ENCODE measurements at places on chromosomes 2 and 18.

DNA sequence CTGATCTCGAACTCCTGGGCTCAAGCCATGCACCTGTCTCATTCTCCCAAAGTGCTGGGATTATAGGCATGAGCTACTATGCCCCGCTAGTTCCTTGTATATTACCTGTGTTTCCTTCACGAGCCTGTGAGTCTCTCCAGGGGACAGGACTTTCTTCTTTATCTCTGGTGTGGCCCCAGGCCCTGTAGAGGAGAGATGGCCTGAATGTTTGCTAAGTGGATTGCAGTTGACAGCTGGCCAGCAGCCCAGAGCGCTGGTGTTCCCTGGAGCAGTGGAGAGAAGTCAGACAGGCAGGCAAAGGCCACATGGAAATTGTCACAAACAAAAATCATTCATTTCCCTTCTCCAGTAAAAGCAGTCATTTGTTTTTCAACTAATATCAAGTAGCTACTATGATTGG lies 17.9 kb downstream of the LPIN1 start:
- DNase-seq, result no peak

DNA sequence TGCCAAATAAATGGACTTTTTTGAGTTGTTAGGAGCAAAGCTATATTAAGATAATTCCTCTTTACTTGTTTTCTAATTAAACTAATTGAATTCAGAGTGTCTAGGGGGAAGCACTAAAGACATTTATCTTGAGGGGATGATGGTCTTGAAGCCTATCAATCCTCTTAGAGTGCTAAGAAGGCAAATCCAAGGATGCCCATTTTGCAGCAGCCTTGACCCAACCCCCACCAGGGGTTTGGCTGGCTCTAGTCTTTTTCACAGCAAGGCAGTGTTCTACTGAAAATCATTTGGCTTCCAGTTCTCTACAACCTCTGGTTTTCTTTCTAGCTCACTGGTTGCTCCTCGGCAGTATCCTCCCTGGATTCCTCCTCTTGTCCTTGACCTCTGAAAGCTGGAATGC lies 6.5 kb upstream of the RAX start:
- no peak for DNase-seq

DNA sequence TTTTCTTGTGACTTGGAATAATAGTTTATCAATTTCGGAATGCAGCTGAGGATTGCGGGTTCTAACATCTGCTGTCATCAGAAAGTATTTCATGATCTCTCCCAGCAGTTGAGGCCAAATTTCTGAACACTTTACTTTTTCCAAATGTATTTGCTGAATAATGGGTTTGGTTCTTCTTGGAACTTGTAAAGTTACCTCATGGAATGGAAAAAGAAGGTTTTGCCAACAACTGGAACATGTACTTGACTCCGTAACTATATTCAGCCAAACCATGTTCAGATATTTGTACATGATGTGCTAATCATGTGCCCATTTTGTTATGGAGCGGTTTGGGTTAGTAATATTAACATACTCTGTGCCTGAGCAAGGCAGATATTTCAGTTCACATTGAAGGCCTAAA lies 119.6 kb downstream of the LCLAT1 start:
- no peak for DNase-seq

GRCh38 chr2:14387332-14387731 lies 245.2 kb upstream of the LRATD1 start:
- DNase-seq, result no peak

DNA sequence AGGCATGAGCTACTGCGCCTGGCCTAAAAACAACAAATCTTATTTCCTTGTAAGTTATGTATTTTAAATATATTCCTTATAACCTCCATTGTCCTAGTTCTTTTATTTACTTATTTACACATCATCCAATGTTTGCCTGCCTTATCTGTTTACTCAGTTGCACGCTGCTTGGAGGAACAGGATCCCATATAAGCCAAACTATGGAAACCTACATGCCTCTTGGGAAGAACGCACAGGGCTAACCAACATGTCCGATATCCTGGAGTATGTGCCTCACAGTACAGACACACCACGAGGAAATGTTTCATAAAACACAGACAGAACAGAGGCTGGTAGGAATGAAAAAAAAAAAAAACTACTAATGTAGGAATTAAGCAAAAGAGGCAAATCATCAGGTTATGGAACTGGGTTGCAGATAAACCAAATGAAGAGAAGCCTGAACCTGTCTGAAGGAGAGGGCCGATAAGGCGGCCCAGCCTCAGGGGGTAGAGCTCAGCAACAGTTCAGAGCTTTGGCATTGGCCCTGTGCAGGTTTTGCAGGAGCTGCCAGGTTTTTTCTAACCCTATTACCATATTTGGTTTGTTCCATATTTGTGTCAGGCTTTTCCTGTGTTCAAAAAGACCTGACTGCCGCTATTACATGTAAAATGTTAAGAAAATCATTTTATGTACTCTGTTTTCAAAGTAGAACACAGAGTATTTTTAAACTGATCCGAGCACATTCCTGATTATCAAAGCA lies 19.9 kb upstream of the SP3 start:
- no peak for DNase-seq

- no peak for DNase-seq
These were observed 23.9 kb downstream of the EFR3B start for GRCh38 chr2:25065768-25066167.

DNA sequence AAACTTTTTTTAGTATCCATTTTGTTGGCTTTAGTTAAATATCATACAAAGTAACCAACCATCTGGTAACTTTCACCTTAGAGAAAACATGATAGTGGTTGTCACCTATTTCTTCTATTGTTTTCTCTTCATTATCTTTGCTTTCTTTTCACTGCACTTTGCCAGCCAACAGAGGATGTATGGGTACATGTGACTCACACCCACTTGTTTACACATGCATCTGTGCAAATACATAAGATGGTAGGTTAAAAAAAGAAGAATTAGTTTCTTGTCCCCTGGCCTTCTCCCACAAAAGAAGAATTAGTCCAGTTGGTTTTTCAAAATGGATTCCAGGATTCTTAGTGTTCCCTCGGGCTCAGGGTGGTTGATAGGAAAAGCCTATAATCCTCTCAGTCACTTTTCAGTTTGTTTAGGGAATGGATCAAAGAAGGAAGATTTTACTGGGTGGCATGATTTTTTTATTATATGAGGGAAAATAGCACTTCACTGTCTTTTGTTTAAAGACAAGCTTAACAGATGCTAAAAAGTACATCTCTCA lies 46.6 kb downstream of the CDK15 start:
- DNase-seq, result no peak

DNA sequence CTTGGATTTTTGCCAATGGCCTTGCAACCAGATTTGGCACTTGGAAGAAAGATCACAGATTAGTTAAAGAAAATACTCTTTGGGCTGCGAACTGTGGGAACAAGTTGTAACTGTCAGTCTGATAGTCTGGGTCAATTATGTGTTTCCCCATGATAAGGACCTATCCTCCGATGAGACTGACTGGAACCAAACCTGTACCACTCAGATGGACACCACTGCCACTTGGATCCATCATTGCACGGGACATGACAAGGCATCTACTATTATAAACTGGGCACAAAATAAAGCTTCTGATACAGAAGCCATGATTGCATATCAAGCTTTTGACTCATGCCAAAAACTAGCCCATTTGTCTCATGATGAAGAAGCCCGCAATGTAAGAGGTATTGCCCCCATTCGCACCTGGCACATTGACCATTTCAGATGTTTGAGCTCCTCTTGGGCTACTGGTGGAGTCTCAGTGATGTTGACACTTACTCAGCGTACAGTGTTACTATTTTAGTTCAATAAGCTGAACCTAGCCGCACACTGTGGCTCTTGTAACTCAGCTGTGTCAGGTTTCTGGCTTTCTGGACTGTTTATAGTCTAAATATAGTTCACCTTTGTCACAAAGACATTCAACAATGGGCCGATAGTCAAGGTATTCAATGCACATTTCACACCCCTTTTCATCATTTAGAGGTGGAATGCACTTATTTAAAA lies 179.8 kb upstream of the RBBP8 start:
- DNase-seq, result no peak

GRCh38 chr2:109084341-109084740 lies 44.7 kb upstream of the SH3RF3 start:
- no peak for DNase-seq

- no peak for DNase-seq
These were observed 60.8 kb downstream of the SETBP1 start for GRCh38 chr18:44741511-44741910.

DNA sequence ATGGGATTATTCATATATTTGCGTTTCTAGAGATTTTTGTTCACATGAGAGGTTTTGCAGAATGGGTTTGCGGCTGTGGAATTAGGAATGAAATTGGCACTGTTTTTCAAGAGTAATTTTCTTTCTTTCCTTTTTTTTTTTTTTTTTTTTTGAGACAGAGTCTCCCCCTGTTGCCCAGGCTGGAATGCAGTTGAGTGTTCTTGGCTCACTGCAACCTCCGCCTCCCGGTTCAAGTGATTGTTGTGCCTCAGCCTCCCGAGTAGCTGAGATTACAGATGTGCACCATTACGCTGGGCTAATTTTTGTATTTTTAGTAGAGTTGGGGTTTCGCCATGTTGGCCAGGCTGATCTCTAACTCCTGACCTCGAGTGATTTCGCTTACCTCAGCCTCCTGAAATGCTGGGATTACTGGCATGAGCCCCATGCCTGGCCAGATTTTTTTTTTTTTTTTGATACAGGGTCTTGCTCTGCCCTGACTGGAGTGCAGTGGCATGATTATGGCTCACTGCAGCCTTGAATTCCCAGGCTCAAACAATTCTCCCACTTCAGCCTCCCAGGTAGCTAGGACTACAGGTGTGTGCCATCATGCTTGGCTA lies 65.3 kb downstream of the MIB1 start:
- DNase-seq, result no peak

- DNase-seq, result no peak
These were observed 94.0 kb upstream of the GLS start for GRCh38 chr2:190786404-190787166.

- no peak for DNase-seq
These were observed 98.2 kb upstream of the FHL2 start for GRCh38 chr2:105497094-105497493.

GRCh38 chr2:160463245-160463644 lies 30.4 kb downstream of the RBMS1 start:
- no peak for DNase-seq

- no peak for DNase-seq
These were observed 230.6 kb downstream of the EIPR1 start for GRCh38 chr2:3146772-3147650.

DNA sequence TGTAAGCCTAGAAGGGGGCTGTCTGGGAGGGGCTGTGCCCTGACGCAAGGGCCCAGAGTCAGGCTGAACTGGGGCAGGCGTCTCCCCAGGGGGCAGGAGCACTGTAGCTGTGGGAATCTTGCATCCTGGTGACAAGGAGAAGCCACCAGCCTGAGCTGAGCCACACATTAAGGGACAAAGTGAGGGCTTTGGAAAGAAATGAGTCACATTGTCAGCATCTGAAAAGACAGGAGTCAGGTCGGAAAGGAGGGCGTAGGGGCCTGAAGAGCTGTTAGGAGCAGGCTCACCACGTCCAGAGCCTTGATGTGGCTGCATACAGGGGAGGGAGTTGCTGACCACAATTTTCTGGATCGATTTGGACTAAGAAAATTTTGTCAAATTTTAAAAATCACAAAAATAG lies 298.6 kb downstream of the CYP26B1 start:
- no peak for DNase-seq

GRCh38 chr2:133581010-133581760 lies 12.9 kb upstream of the NCKAP5 start:
- no peak for DNase-seq

GRCh38 chr2:84880645-84881521 lies at the start of gene TRABD2A:
Gene TRABD2A (minus strand): TSS chr2:84881084. CDS start chr2:84881039, 45 bp downstream.
- DNase-seq, result peak; percentile 42

GRCh38 chr2:133475610-133476009 lies 92.7 kb downstream of the NCKAP5 start:
- no peak for DNase-seq

DNA sequence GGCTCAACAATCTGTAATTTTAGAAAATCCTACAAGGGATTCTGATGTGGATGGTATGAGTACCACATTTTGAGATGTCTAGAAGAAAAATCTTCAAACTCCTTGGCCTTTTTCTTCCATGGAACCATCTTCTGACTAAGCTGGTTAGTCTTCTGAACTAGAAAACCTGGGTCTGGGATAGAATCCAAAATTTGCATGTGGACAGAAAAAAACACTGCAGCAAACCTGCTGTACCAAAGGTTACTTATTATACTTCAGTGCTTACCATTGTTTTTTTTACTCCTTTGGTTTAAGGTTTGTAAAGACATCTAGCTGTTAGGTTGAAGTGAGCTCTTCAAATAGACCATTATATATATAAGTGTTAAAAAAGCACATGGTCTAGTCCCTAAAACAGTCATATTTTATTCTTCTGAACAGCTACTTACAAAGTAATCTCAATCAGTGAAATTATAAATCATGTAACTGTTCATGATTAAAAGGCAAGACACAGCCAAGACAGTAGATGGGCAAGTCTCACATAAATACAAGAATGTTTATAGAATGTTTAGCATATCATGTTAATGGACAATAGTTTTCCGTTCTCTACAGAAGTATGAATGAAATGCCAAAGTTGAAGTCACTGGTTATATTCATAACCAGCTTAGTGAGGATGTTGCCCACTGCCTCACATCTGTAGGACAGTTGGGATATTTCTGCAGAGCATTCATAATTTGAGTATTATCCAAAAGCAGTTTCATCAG lies 85.5 kb downstream of the ORC4 start:
- DNase-seq, result no peak

Data from activated T-helper 9 cell treated with anti-CD3 and anti-CD28 coated beads, Interleukin-2, amount 50 U/mL, for 16 hours (primary cell).